ENCODE measurements at places on chromosomes 5 and 9.

GRCh38 chr5:174688441-174689354, 35.7 kb upstream of the MSX2 start:
- DNase-seq, result no peak

GRCh38 chr5:115888027-115888426, 46.3 kb downstream of the AP3S1 start:
- peak; percentile 2 for DNase-seq

GRCh38 chr5:133831491-133832224, 136.8 kb downstream of the C5orf15 start:
- DNase-seq, result no peak

DNA sequence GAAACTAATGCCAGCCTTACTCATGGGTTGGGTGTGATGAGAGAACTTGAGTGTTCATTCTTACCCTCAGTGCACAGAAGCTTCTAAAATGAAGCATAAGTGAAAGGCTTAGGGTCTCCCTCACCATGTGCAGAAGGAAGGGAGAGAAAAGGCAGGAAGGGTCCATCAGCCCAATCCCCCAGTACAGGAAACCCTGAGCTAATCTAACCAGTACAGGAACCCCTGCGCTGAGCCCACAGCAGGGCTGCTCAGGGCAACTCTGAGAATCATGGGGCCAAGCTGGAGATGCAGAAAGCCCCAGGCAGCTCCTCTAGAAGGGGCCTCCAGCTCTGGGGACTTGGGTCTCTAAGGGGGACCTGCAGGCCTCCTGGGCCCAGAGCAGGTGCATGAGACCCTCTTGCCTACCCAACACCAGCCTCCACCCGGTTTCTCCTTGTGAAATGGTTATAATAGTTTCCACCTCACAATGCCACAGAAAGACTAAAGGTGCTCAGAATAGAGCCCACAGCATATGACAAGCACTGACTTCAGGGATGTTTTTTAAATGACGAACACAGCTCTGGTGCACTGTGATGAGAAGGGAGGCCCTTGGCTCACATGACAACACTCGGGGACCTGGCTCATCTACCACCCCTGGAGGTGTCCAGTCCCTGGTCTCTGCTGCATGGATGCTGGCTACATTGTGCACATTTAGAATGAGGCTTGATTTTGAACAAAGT, 190.1 kb downstream of the ACTL7B start:
- DNase-seq, result no peak

DNA sequence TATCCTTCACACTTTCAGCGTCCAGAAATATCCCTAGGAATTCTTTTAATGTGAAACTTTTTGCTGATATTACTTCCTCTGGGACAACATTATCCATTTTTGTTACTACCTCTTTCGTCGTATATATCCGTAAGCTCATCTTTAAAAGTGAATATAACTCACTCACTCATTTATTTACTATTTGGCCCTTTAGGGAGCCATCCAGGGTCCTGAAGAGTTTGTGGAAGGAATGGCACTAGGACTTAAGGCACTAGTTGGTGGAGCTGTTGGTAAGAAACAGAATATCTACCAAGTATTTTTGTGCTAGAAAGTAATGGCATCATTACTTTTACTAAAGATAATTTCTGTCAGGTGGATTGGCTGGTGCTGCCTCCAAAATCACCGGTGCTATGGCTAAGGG, 192.7 kb downstream of the VPS13A start:
- DNase-seq, result no peak

DNA sequence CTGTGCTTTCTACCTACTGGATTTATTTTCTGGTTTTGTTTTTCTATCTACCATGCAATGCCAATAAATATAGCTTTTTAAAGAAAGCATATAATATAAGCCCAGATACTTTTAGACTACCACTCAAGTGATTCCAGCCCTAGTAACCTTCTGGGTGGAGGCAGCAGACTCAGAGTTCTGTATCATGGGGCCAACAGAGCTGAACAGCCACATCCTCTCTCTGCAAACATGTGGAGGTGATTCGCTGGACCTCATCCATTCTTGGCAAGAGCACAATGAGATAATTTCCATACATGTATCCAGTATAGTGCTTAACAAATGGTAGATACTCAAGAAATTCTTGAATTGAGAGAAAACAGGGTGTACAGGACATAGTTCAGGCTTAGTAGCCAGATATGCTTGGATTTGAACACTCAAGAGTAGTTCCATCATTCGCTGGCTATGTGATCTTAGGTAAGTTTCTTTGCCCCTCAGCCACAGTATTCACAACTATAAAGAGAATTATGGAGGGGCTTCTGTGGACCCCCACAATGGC, 124.5 kb downstream of the ASTN2 start:
- DNase-seq, result no peak

GRCh38 chr5:96110300-96110699, 148.6 kb upstream of the ELL2 start:
- no peak for DNase-seq

- DNase-seq, result no peak
Measured at GRCh38 chr9:18017136-18017535, 438.3 kb downstream of the SH3GL2 start.

DNA sequence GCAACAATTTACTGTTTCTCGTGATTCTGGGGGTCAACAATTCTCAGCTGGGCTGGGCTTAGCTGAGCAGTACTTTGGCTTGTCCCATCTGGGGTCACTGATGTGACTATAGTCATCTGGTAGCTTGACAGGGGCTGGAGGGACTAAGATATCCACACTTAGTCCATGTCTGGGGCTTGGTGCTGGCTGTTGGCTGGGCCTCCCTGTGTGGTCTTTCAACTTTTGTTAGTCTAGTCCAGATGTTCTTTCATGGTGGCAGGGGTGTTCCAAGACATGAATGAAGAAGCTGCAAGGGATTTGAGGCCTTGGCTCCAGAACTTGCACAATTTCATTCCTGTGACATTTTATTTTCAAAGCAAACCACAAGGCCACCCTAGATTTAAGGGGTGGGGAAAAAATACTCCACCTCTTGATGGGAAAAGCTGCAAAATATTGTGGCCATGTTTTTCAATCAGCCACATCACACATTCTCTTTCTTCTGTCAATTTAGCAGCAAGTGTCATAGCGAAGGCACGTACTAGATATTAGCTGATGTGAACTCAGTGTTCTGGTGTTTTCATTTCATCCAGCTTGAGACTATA, 59.2 kb downstream of the TSSK1B start:
- no peak for DNase-seq

- DNase-seq, result no peak
Measured at GRCh38 chr9:129722913-129723312, 29.9 kb downstream of the PTGES start.

- no peak for DNase-seq
Measured at GRCh38 chr5:147175516-147176097, 59.2 kb upstream of the STK32A start.

DNA sequence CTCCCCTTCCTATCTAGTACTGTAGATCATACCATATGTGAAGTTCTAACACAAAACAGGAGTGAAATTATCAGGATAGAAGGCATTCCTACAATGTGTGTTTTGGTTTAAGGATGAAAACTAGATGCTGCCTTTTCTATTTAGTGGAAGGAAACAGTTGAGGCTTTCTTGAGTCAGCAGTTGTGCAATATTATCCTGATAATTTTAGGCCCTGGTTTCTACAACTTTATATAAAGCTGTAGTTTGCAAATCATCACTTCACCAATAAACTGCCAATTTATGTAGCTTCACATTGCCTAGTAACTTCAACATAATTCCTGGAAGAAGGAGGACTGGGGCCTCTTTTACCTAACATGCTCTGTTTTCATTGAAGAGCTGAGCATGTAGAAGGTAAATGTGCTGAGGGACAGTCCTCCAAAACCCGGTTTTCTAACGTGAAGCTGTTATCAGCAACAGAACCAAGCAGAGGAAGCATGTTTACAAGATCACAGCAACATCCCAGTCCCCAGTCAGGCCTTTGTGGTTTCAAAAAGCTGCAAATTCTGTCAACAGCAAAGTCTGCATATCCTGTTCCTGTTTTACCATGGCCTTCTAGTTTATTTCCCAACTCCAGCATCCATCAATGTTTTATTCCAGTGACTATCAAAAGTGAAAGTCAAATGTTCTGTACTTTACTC, 513.4 kb upstream of the MEF2C start:
- DNase-seq, result peak; percentile 17

DNA sequence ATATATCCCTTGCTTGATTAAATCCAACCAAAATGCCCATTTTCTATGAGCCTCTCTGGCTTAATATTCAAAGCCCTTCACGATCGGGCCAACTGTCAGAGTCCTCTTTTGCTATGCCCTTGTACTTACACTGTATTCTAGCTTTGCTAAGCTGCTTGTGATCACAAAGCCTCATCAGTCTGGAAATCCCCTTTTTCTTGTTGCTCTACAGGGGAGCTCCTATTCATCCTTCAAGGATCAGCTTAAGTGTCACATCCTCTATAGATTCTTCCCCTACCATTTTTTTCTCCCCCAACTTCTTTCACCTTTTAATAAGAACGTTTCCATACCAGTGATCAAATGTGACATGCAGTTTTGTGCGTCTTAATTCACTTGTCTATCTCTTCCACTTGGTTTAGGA, 450.4 kb upstream of the CHD1 start:
- no peak for DNase-seq

DNA sequence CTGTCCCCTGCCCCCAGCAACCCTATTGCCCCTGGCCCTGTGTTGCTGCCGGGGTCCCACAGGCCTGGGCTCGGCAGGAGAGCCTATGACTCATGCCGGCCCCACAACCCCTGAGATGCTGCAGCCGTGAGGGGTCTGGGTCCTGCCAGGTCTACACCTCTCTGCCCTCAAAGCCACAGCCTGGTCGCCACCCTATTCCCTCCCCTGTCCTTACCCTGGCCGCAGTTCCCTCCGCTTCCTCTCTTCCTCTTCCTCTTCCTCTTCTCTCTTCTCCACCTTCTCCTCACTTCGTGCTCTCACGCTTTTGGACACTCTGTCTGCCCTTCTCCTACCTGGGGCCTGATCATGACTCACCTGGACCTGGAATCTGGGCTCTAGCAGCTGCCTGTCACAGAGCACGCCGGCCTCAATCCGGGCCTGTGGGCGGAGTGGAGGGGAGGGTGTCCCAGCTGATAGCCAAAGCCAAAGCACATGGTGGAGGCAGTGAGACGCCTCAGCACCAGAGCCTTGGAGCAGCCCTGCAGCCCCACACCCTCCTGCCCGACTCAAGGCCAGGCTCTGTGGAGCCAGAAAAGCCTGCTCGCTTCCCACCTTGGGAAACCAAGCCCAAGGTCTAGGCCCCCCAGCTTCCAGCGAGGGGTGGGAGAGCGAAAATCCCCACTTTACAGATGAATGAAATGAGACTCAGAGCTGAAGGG, 26.8 kb upstream of the CSF1R start:
- DNase-seq, result no peak

GRCh38 chr5:102309586-102309985, 13.5 kb upstream of the SLCO4C1 start:
- no peak for DNase-seq

- DNase-seq, result peak; percentile 63
Measured at GRCh38 chr9:131407717-131408195, 13.9 kb downstream of the PRRC2B start.

- DNase-seq, result peak; percentile 11
Measured at GRCh38 chr9:124291801-124292396, 34.1 kb downstream of the NEK6 start.

GRCh38 chr5:143215690-143216089, 187.8 kb downstream of the NR3C1 start:
- DNase-seq, result no peak

GRCh38 chr9:127334725-127335124, 62.2 kb upstream of the SLC2A8 start:
- DNase-seq, result no peak

- no peak for DNase-seq
Measured at GRCh38 chr5:96079962-96080361, 118.3 kb upstream of the ELL2 start.

DNA sequence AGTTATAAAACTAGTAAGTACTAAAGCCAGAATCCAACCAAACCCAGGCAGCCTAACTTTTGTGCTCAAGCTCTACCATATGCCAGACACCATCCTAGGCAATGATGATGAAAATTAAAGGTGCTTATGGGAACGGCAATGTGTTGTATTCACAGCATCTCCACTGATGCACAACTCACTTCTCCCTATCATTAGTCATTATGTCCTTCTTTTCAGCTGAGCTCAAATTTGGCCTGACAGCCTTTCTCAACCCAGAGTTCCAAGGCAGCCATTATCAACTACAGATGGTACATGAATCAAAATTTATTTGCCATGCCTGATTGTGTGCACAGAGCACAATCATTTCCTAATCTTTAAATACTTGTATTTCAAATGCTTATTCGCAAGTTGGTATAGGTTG, 121.6 kb upstream of the TNPO1 start:
- no peak for DNase-seq

GRCh38 chr5:177959315-177959714, 36.7 kb downstream of the PROP1 start:
- DNase-seq, result no peak

GRCh38 chr5:66807743-66808142, 211.6 kb downstream of the MAST4 start:
- no peak for DNase-seq

DNA sequence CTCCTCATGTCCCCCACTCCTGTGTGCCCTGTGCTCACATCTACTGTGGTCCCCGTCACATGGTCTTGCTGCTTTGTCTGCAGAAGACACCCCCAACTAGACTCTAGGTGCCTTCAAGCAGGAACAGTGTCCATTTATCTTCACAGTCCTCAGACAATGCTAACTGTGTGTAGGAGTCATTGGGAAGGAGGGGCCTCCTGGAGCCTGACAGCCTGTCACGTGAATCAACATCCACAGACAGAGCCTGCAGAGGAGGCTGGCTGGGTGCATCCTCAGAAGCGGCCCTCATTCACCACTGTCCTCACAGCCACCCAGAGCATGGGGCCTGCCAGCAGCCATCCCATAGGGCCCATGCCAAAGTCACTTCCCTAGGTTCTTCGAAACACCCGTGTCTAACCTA, 98.7 kb downstream of the MED10 start:
- DNase-seq, result no peak

DNA sequence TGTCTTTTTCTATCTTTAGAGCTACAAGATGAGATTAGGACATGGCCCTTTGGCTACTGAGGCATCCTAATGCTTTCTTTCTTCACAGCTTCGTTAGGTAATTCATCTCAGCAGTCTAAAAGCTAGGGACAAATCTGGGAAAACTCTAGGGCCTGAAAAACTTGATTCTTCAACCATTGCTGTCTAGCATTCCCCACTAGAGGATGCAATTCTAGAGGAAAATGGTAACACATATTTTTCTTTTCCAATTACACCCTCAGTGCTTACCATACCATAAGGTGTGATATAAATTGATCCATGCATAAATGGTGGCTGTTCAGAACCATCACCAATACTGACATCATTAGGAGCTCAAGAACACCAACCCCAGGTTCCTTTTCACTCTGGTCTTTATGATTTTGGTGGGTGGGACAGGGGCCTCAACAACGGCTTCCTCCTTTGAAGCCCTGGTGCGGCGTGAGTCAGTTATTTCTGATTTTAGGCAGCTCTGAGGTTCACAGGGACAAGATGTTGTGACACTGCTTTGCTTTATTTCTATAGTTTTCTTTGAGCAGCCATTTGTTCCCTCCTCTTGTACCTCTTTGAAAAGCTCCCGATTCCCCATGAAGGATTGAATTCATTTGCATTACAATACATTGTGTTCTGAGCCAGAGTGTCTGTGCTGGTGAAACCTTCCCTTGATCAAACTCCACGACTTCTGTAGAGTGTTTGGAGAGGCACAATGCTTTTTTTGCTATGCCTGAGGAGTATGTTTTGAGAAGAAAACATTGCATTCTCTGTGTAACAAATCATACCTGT, 526.0 kb upstream of the TRPC7 start:
- DNase-seq, result no peak

GRCh38 chr5:78738104-78738503, 89.5 kb upstream of the LHFPL2 start:
- DNase-seq, result no peak
